ENCODE measurements at places on chromosomes 2 and 18.

DNA sequence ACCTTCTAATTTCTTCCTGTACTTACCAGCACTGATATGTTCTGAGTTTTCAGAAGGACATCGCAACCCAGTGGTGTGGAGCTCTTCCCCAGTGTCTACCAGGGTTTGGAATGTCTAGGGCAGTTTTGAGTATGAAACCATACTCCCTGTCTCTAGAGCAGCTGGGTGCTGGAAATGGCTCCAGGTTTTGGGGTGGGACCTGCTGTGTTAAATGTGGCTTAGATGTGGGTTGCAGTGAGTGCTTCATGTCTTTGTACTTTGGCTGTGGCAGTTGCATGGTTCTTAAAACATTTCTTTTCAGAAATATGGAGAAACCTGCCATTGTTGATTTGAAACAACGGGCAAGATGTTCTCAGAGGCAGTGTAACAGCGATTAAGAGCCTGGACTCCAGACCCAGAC, 48.5 kb downstream of the ACSL3 start:
- DNase-seq, result no peak

- no peak for DNase-seq
Measured at GRCh38 chr2:211516537-211516936, 960.1 kb downstream of the CPS1 start.

DNA sequence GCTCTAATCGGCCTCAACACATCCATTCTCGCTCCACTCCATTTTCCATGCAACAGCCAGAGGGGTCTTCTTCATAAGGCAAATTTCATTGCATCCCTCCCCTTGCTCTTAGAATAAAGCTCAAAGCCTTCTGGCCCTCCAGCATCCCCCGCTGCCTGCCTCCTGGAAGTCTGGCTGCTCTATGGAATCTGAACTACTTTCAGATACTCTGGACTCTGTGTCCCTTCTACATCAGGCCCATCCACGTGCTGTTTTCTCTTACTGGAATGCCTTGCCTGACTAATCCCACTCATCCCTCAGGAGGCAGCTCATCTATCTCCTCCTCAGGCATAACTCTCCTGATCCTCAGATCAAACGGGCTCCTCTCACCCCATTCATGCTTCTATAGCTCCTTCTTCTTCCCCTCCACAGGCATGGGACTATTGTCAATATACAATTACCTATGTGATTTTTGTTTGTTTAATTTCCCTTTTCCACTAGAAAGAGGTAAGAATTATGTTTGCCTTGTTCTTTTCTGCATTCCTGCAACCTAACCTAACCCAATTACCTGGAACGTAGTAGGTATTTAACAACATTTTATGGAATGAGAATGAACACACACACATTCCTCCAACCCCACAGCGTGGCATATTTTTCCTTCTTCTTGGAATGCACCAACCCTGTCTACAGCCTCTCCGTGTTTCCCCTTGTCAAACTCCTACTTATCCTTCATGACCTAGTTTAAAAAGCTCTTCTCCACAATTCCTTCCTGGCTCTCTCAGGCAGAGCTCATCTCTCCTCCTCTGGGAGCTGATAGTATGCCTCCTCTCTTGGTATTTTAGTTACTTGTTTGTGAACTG, 49.5 kb downstream of the LBH start:
- DNase-seq, result no peak

DNA sequence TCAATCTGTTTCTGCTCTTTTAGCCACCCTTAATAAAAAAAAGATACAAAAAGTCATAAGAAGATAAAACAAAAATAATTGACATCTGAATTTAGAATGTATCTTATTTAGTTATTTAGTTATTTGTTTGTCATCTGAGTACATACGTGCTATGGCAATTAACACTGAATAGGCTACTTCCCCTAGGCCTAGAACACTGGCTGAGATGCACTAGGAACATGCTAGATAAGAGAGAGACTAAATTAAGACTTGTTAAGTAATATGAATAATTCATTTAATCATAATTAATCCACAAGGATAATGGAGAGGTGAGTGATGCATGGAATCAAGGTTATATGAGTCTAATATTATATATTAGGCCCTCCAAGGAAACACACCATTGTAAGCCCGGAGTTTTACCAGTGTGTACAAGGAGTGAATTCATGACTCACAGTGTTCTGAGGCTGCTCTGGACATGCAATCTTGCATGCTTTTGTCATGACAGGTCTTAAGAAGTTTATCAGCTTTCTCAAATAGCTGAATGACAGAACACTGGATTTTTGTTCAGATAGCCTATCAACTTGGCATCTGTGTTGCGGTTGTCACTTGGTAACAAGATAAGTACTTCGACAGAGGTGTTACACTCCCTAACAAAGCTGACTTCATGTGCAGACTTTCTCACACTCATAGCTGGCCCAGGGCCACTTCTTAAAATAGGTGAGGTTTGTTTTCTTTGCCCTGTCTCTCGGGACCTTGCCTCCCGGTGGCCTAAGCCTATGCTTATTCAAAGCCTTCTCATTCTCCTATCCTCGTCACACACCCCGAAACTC, 5.0 kb upstream of the SERPINB2 start:
- no peak for DNase-seq

DNA sequence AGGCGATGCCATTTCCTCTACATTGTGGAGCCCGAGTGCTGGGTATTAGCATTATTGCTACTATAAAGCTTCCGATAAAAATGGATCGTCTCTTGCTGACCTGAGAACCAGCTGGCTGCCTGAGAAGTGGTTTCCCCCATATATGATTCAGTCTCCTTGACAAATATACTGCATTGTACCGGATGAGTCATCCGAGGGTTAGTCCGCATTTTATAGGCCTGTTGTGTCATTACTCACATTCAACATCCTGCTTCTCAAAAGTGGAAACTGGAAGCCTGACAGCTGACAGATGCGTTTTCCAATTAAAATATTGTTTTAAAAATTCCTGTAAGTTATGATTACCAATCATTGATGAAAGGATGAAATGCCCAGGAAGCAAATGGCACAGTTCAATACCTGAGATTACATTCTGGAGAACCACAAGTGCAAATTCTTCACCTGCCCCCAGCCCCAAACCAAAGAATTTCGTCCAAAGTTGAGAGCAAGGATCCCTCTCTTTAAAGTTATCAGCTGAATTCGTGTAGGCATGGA, 65.7 kb downstream of the SPRED2 start:
- DNase-seq, result no peak

DNA sequence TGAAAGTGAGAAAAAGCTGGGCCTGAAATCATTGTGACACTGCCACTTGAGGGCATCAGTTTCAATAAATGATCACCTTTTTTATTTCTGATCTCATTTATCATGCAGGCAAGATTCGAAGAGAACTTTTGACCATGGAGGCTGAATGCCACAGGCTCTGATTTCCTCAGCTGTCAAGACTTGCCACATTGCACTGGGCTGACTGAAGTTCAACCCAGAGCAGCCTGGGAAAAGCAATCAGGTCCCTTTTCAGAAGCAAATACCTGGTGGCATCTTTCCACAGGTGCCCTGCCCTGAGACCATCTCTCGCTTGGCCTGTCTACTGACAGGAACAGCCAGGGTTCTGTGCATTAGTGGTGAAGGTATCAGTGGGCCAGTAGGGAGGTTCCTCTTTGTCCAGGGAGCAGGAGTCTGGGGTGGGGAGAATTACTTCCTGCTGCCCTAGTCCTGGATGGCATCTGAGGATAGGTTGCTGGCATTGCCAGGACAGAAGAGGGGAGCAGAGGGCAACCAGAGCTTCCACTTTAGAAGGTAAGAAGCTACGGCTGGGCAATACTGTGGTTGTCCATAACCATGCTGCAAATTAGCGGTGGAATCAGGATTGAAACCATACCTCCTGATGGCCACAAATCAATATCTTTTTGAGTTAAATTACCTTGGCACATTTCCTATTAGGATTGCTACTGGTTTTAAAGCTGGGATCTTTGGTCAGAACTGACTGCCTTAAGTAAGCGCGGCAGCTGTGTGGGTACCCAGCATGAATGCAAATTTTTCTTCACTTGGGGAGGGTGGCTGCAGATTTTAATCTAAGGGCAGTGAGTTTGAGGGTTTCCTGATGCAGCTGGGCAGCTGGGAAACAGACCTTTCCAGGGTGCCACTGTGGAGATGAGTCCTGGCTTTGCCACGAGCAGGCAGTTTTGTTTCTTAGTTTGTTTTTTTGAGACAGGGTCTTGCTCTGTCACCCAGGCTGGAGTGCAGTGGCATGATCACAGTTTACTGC, 394.5 kb downstream of the ALK start:
- DNase-seq, result no peak

- no peak for DNase-seq
Measured at GRCh38 chr2:8241317-8241716, 440.5 kb upstream of the ID2 start.

DNA sequence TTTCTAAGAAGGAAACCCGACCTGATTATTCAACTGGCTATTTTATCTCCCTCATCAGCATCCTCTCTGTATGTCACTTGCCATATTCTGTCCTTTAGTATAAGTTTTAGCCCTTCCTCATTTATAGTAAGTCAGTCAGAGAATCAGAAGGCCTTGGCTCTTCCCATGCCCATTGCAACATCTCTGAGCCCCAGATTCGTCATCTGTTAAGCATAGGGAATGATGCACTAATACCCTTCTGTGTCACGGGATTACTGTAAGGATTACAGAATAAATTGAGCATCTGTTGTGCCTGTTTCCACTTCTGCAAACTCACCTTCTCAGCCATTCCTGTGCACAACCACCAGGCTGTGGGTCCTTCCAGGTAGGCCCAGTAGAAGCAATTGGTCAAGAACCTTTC, 258.1 kb upstream of the RAB12 start:
- DNase-seq, result no peak

- DNase-seq, result no peak
Measured at GRCh38 chr2:44004735-44005602, 9.2 kb upstream of the LRPPRC start.

DNA sequence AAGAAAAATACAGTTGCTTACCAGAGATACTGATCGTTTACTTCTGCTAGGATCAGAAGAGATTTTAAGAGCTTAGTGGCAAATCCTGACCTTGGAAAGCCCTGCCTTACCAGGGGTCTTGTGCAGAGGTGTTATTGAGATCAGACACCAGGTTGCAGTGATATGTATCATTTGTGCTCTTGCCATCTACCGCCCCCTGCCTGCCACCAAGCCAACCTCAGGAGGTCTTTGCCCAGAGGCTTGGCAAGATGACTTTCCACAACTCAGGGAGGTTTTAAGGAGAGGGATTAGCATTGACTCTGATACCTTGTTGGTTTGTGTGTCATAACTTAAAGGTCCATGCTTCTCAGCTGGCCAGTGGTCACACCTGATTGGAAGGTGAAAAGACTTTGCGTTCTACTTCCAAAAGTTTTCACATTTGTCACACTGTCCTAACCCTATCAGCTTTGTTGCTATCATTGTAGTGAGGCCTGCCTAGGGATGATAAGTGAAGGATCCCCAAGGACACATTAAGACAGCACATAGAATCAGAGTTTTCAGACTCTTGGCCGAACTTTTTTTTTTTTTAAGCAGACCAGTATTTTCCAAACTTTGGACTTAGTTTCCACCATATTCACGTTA, 46.2 kb upstream of the MGAT5 start:
- DNase-seq, result peak; percentile 68

DNA sequence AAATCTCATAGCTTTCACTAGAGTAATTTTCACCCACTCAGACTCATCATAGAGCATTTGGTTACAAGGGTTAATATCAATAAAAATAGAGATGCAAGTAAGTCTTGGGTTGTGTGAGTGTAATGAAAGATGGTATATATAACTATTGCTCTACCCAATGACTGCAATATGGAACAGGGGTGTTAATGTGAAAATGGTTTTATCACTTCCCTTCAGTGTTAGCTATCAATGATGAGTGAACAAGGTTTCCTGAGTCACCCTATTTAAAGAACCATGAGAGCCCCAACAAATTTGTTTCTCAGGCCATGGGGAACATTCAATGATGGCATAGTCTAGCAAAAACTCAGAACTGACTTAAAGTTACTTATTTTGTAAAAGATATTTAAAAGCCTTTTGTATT, 1133.6 kb upstream of the ZEB2 start:
- no peak for DNase-seq

DNA sequence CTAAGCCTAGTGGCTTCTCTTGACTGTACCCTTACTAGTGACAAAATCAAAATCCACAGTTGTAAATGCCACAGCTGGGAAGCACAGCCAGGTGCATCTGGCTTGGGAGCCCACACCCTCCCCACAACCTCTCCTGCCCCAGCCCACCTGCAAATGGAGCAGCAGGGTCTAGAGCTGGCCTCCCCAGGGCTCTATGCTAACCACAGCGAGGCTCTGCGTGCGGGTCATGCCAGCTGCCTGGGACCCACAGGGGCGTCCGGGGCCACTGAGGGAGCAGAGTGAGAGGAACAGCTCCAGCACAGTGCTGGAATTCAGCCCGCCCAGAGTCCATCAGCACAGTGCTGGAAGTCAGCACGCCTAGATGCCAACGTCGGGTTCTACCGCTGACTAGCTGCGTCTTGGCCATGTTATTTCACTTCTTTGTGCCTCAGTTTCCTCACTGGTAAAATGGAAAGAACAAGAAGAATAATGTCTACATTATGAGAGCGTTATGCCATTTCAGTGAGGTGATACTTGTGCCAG, 109.1 kb upstream of the ID2 start:
- no peak for DNase-seq

DNA sequence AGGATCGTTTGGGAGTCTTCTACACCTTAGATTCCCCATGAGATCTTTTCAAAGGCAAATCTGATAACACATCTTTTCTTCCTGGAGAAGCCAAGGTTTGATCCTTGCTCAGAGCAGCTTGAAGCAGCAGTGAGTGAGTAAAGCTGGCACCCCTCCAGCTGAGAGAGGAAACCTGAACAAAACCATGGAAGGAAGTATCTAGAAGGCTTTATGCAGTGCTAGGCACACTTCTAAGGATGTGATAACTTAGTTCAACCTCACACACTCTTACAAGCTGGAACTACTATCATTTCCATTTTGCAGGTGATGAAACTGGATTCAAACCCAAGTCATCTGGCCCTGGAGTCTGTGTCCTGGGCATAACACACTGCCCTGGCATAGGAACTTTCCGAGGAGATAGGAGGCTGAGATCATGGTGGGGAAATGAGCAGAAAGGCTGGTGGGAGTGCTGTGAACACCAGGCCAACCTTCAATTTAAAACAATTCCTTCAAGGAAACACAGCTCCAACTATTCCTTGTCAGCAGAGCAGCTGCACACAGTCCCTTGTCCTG, 71.2 kb downstream of the CTAGE1 start:
- DNase-seq, result peak; percentile 23

DNA sequence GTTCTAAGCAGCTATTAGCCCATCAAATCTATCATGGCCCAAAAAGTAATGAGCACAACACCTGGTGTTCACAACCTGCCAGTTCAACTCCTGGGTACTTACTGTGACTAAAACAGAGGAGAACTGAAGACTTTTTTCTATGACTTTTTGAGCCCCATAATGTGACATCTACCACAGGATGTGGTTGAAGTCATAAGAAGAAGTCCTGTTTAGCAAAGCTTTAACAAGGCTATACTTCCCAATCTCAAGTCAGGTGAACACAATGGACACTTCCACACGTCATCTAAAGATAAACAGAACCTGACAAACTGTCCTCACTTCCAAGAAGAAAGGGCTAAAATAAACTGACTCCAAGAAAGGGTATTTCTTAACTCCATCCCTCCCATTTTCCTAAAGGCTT, 138.8 kb downstream of the ATAD2B start:
- DNase-seq, result no peak

Measured in activated CD4-positive, alpha-beta T cell treated with anti-CD3 and anti-CD28 coated beads, Interleukin-2, amount 50 U/mL, for 1 hour (primary cell).